IPS DF 6.9 (cell line): ENCODE measurements at places on chromosomes 1 and 21.

- no peaks in the 10 kb centered on the region for H3K36me3 ChIP-seq
- H3K27ac ChIP-seq, result no peak overlapping the region
- H3K4me3 ChIP-seq, result no peak overlapping the region
- no peaks in the 10 kb centered on the region for H3K27me3 ChIP-seq
- no peaks in the 10 kb centered on the region for H3K4me1 ChIP-seq
Observed at GRCh38 chr1:102181341-102181740, 184.6 kb upstream of the OLFM3 start.

DNA sequence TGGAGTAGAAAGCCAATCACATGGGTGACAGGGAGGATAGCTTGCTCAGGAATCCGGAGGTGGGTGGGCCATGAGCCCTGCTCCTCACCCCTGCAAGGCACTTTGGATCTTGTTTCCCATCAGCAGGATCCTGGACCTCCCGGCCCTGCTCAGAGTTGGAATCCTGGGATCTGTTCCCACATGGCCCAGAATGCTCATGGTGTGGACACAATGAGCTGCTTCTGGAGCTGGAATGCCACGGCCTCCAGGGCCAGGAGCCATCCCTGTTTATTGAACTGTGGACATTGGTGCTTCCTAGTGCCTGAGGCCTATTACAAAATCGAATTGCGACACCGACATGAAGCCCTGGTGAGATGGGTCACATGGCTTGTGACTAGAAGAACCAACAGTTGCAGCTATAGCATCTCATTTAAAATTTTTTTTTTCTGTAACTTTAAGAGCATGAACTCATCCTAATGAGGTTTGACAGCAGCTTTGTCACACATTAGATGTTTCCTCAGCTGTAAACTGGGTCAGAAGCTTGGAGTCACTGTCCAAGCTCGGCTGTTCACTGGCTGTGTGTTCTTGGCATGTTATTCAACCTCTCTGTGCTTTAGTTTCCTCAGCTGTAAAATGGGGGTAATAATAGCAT lies 40.4 kb upstream of the GOLT1A start:
- DNase-seq, result no peak
- H3K27me3 ChIP-seq, result no peaks in the 10 kb centered on the region
- peaks cover 20% of the 10 kb centered on the region; the same call in 1 of the 2 replicates for H3K4me1 ChIP-seq
- H3K36me3 ChIP-seq, result no peaks in the 10 kb centered on the region
- H3K27ac ChIP-seq, result no peak overlapping the region

- H3K4me3 ChIP-seq, result no peak overlapping the region
- H3K36me3 ChIP-seq, result no peaks in the 10 kb centered on the region
Observed at GRCh38 chr1:75969550-75969949, 37.3 kb upstream of the ASB17 start.

GRCh38 chr21:35450830-35451229 lies 401.7 kb upstream of the RUNX1 start:
- H3K4me1 ChIP-seq, result no peaks in the 10 kb centered on the region
- no peaks in the 10 kb centered on the region for H3K27me3 ChIP-seq
- no peak overlapping the region for H3K4me3 ChIP-seq
- H3K36me3 ChIP-seq, result no peaks in the 10 kb centered on the region
- no peak for DNase-seq

GRCh38 chr1:14800500-14801076 lies 202.1 kb downstream of the KAZN start:
- no peak overlapping the region for H3K4me3 ChIP-seq
- no peaks in the 10 kb centered on the region for H3K36me3 ChIP-seq
- H3K4me1 ChIP-seq, result no peaks in the 10 kb centered on the region

GRCh38 chr1:18928985-18929384 lies 26.6 kb upstream of the ALDH4A1 start:
- DNase-seq, result no peak
- no peak overlapping the region for H3K27ac ChIP-seq
- no peak overlapping the region for H3K4me3 ChIP-seq

- no peak for DNase-seq
- H3K36me3 ChIP-seq, result no peaks in the 10 kb centered on the region
- H3K4me1 ChIP-seq, result no peaks in the 10 kb centered on the region
- H3K27me3 ChIP-seq, result no peaks in the 10 kb centered on the region
- H3K4me3 ChIP-seq, result no peak overlapping the region
Observed at GRCh38 chr1:99369154-99369553, 104.9 kb downstream of the PLPPR4 start.

DNA sequence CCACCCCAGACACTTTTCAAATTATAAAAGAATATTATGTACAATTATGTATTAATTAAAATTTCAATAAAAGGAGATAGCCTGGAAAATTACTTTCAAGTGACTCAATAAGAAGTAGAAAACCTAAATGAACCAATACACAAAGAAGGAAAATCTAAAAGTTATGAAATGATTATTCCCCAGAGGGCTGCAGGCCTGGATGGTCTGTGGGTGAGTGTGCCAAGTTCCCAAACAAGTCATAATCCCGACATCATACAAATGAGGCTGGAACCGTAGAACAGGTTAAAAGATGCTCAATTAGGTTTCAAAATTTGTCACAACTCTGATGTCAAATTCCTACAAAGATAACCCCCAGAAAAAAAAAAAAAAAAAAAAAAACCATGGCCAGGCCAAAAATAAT lies 12.7 kb downstream of the SPATC1L start:
- no peak for DNase-seq
- H3K4me1 ChIP-seq, result no peaks in the 10 kb centered on the region; the same call in 1 of the 2 replicates
- no peaks in the 10 kb centered on the region; the same call in 1 of the 2 replicates for H3K36me3 ChIP-seq
- no peaks in the 10 kb centered on the region for H3K27me3 ChIP-seq
- H3K4me3 ChIP-seq, result no peak overlapping the region

GRCh38 chr1:210369425-210369824 lies 40.7 kb downstream of the HHAT start:
- no peak overlapping the region for H3K27ac ChIP-seq
- no peaks in the 10 kb centered on the region for H3K36me3 ChIP-seq
- no peak for DNase-seq
- no peak overlapping the region for H3K4me3 ChIP-seq
- H3K4me1 ChIP-seq, result peaks cover 5% of the 10 kb centered on the region
- no peaks in the 10 kb centered on the region for H3K27me3 ChIP-seq

DNA sequence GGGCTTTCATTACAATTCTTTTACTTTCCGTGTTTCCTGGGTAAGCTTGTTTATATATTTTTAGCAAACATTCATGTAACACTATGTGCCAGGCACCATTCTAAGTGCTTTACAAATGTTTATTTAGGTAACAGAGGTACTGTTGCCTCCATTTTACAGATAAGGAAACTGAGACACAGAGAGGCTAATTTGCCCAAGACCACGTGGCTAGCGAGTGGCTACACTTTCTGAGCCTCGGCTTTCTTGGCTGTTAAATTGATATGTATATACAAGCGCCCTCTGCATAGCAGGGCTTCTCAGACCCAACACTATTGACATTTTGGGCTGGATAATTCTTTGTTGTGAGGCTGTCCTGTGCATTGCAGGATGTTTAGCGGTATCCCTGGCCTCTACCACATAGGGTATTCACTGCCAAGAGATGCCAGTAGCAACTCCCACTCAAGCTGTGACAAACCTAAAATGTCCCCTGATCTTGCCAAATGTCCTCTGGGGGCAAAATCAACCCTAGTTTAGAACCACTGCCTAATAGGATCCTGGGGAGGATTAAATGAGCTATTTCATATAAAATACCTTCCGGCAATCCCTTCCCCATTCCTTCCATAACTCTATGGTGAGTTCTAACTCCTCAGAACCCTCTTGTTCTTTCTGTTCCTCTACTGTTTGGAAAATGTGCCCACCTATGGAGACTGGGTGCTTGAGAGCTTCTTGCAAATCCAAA lies 17.2 kb upstream of the ID3 start:
- no peaks in the 10 kb centered on the region for H3K27me3 ChIP-seq
- no peak for DNase-seq
- H3K36me3 ChIP-seq, result no peaks in the 10 kb centered on the region

GRCh38 chr1:198205016-198205684 lies 48.4 kb downstream of the NEK7 start:
- H3K4me3 ChIP-seq, result no peak overlapping the region
- H3K36me3 ChIP-seq, result no peaks in the 10 kb centered on the region
- H3K4me1 ChIP-seq, result no peaks in the 10 kb centered on the region
- DNase-seq, result no peak
- H3K27ac ChIP-seq, result no peak overlapping the region
- H3K27me3 ChIP-seq, result no peaks in the 10 kb centered on the region

- H3K4me1 ChIP-seq, result peaks cover 22% of the 10 kb centered on the region
- H3K27me3 ChIP-seq, result peaks cover 64% of the 10 kb centered on the region
- H3K36me3 ChIP-seq, result no peaks in the 10 kb centered on the region
Observed at GRCh38 chr1:46485564-46486431, 3.8 kb upstream of the DMBX1 start.

DNA sequence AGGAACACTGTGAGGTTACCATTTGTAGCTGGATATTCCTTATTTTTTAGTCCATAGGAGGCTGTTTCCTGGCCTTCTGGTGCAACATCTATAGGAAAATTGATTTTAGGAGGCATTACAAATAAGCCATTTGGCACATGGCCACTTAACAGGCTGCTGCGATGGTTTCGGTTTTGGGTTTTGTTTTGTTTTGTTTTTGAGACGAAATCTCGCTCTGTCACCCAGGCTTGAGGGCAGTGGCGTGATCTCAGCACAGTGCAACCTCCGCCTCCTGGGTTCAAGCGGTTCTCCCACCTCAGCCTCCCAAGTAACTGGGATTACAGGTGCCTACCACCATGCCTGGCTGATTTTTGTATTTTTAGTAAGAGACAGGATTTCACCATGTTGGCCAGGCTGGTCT lies 20.1 kb upstream of the LRRC8D start:
- no peaks in the 10 kb centered on the region for H3K36me3 ChIP-seq
- H3K4me3 ChIP-seq, result no peak overlapping the region
- no peak overlapping the region for H3K27ac ChIP-seq

- DNase-seq, result no peak
- H3K27ac ChIP-seq, result no peak overlapping the region
- no peaks in the 10 kb centered on the region for H3K27me3 ChIP-seq
- H3K4me3 ChIP-seq, result no peak overlapping the region
- H3K36me3 ChIP-seq, result no peaks in the 10 kb centered on the region
- H3K4me1 ChIP-seq, result no peaks in the 10 kb centered on the region
Observed at GRCh38 chr1:117567976-117568375, 37.9 kb upstream of the TENT5C start.

GRCh38 chr1:180953291-180954004 lies 40.8 kb downstream of the KIAA1614 start:
- DNase-seq, result no peak
- no peaks in the 10 kb centered on the region for H3K36me3 ChIP-seq
- no peak overlapping the region for H3K4me3 ChIP-seq
